CD4-positive, alpha-beta T cell treated with Interferon alpha-2 for 1 hour (primary cell): ENCODE measurements at places on chromosomes 12 and 14.
A peak's percentile ranks its signal among the peaks of the same experiment; 100 is the strongest.

DNA sequence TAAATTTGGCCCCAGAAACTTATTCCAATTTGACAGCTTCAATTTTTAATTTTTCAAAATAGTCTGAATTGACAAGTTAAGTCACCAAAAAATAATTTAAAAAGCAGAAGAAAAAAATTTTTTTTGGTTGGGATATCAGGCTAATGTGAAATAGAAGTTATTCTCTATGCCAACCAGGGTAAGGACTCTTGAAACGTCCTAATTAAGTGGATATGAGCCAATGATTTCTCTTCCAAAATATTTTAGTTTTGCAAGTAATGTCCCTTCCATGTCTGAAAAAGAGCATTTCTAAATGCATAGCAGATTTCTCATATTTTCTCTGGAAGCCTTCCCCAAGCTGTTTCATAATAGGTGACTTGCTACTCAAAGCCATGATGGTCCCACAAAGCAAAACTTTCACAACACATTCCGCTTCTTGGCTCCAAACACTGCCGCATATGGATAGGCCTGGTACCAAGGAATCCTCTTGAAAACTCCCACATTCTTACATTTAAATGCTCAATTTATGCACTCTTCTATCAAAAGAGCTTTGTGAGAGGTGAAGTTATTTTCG, 65.1 kb downstream of the SIX6 start:
- no peak for DNase-seq

GRCh38 chr12:116160231-116160630, 117.3 kb downstream of the MED13L start:
- no peak for DNase-seq

GRCh38 chr12:16524378-16524777, 81.6 kb downstream of the LMO3 start:
- DNase-seq: no peak

DNA sequence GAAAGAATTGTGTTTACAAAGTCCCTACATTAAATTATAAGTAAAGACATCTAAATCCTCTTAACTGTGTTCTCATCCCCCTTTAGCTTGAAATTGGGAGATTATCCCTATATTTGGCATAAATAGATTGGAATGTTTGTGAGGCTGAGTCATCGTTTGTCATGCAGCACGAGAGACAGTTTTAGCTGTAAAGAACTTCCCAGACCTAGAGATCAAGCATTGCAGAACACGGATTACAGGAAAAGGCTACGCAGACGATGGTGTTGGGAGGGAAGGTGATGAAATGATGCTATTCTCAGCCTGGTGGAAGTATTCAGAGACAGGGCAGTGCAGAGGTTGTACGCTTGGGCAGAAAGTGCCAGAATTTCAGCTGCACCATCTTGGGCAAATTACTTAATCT, 93.8 kb downstream of the PTPRB start:
- DNase-seq: no peak

- peak; percentile 80 for DNase-seq
Observed at GRCh38 chr14:76904740-76905569, 78.7 kb downstream of the LRRC74A start.

GRCh38 chr12:104177663-104178501, 37.7 kb upstream of the TXNRD1 start:
- no peak for DNase-seq

- no peak for DNase-seq
Observed at GRCh38 chr12:96107236-96107635, 71.8 kb upstream of the LTA4H start.
